ENCODE measurements at places on chromosomes 2 and 18. TPM values are rescaled to one million over a fixed set of nuclear protein-coding genes. Genes with fewer than 3 reads are reported as not detected.

Gene DLX2
- 0.29 TPM for total RNA-seq

Gene TGFA
- total RNA-seq, result not detected

Gene ECEL1
- not detected for total RNA-seq

Gene IGFBP2
- total RNA-seq, result 35.0 TPM

Gene OTOF
- total RNA-seq, result 0.14 TPM

Gene TEX44
- total RNA-seq, result not detected

Gene RNF125
- not detected for total RNA-seq

Gene TRIM43
- not detected for total RNA-seq

Gene ABCG5
- total RNA-seq, result not detected

Gene SERPINB10
- 1.1 TPM for total RNA-seq

Gene RASGRP3
- 11.2 TPM for total RNA-seq

Gene EVX2
- not detected for total RNA-seq
